ENCODE measurements at places on chromosomes 2 and 18.

GRCh38 chr18:29488617-29489016, 1311.7 kb upstream of the CDH2 start:
- no peak for DNase-seq

GRCh38 chr18:24669502-24669901, 209.1 kb downstream of the HRH4 start:
- DNase-seq: no peak

- no peak for DNase-seq
These were observed 6.1 kb upstream of the SESTD1 start for GRCh38 chr2:179270689-179271088.

- no peak for DNase-seq
These were observed at the start of gene CCDC141 for GRCh38 chr2:179049546-179050311. TSS of gene CCDC141 (minus strand) at chr2:179050137. CDS start at chr2:179049941, 196 bp downstream.

GRCh38 chr2:241872313-241872642, 2.7 kb downstream of the RTP5 start:
- no peak for DNase-seq

GRCh38 chr2:46229134-46230063, 67.8 kb upstream of the EPAS1 start:
- DNase-seq: no peak

GRCh38 chr2:30231996-30232800, 864 bp downstream of the LBH start:
- no peak for DNase-seq

DNA sequence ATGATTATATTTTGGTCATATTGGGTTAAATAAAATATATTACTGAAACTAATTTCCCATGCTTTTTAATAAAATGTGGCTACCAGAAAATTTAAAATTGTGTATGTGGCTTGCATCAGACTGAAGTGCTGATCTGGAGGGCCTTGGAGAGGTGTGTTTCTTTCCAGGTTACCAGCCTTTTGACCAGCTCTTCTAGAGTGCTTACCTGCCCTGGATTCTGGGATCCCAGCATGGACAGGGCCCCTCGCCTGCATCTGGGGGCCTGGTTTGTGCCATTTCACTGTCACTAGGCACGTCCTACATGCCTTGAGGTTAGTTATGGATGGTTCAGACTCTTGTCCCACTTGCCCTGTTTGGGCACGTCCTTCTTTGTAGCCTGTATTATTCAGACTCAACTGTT, 10.5 kb downstream of the RNF144A start:
- DNase-seq: no peak

- DNase-seq: no peak
These were observed 520.0 kb upstream of the SALL3 start for GRCh38 chr18:78459668-78460067.

DNA sequence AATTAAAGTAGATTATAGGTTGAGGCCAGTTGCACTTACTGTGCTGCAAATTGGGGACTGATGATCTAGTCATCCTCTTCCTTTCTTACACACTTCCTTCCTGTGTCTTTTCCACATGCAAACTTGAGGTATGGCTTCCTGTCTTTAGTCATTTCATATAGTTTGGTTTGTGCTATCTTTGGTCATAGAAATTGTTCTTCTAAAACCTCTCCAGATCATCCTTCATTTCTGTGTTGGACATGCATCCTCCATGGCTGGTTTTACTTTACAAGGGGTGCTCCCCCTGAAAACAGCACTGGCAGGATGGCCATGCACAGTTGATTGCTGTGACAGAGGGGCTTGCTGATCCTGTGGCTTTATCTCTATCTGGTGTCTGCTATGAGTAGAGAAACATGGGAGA, 36.5 kb downstream of the MGAT5 start:
- no peak for DNase-seq

DNA sequence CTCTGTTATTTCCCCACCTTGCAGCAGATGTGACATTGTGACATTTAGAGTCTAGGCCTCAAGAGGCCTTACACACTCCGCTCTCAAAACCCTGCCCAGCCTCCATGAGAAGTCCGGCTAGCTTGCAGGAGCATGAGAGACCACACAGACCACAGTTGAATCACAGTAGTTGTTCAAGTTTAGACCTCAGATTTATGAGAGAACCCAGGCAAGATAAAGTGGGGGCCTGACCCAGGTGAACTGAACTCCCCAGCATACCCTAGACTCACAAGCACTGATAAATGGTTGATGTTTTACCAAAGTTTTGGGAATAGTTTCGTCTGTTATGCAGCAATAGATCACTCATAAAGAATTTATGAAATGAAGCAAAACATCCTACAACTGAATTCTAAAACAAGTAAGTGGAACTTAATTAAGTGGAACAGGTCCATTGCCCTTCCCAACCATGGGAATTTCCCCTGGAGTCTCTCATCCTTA, 4.7 kb upstream of the STAT1 start:
- DNase-seq: no peak

DNA sequence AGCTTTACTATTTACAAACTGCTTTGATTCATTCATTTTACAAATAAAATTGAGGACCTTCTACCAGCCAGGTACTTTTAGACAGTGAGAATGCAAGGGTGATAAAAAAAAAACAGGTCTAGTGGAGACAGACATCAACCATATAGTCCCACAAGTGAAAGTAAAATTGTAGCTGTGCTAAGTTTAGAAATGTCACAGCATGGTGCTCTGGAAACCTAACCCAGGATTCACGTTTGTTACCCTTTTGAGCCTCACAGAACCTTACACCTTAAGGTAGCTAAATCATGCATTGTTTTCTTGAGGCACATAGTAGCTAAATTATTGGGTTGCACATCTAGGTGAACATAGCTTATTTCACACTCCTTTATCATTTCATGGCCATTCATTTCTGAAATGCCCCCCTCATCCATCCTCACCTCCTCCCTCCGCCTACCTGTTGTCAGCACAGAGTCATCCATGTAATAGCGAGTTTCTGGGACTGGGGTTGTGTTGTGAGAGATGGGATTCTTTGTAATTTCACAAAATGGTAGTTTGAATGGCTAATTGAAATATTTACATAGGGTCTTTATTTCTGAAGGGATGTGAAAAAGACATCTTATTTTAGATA, 7.1 kb downstream of the MTA3 start:
- DNase-seq: no peak

- DNase-seq: no peak
These were observed 440.5 kb downstream of the NUP35 start for GRCh38 chr2:183564726-183565125.

DNA sequence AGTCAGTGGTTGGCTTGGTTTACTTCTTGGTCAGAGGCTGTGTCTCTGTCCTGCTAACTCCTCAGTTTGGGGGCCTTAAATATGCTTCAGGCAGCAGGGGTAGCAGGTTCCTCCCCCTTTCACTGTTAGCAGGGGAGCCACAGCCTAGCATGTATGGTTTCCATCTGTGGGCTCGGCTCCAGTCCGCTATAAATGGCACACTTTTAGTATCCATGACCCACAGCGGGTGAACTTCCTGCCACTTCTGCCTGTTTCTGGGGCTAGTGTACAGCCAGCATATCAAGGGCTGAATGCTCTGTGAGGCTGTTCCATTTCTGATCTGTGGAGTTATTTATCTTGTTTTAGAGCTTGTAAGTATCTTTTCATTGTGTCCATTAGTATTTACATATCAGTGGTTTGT, 58.3 kb downstream of the MRPL33 start:
- DNase-seq: no peak

DNA sequence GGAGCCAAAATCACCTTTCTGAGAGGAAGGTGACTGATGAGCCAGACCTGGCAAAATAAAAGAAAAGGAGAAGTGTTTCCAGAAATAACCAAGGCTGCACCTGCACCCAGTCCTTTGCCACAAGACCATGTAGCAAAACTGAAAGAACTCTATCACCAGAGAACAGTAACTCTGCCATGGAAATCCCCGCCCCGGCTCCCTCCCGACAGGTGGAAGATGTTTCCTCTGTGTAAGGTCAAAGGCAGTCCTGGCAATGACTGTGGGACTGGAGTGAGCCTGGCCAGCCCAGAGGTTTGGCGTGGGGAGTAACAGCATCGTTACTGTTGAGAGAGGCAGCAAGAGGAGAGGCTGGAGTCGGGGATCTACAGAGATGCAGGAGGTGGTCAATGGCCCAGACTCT, 42.3 kb downstream of the SPRED2 start:
- no peak for DNase-seq

DNA sequence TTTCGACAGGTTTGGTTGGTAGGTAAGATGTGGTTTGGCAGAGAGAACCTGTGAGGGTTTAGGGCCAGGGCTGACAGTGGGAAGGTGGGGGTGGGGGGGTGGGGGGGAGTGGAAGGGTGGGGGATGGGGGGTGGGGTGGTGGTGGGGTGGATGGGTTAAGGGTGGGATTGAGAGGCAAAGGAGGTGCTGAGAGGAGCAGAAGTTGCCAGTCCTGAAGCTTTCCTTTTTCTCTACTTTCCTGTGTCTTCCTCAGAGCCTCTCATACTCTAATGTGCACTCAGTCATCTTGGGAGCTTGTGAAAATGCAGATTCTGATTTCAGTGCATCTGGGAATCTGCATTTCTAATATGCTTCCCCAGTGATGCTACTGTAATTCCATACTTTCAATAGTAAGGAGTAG, 21.0 kb downstream of the MAP4K4 start:
- no peak for DNase-seq

DNA sequence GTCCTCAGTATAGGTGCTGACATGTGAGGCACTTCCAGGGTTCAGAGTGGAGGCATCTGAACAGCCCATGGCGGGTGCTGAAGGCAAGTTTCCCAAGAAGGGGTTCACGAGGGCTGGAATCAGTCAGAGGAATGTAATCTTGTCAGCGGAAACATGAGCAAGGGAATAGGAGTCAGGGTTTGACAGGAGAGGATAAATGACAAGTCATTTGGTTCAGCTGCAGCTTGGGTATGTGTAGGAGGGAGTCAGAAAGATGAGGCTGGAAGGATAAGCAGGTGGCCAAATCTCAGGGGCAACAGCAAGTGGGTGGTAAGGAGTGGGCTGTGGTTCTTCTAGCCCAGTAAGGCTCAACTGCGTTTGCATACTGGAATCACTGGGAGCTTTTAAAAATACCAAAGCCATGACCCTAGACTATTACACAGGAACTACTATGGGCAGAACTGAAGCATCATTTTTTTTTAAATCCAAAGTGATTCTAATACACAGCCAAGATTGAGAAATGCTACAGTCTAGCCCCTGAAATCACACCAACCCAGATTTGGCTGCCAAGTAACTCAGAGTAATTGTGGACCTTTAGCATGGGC, 41.8 kb upstream of the NAB1 start:
- no peak for DNase-seq

GRCh38 chr2:111057045-111057444, 63.7 kb upstream of the BCL2L11 start:
- DNase-seq: no peak

DNA sequence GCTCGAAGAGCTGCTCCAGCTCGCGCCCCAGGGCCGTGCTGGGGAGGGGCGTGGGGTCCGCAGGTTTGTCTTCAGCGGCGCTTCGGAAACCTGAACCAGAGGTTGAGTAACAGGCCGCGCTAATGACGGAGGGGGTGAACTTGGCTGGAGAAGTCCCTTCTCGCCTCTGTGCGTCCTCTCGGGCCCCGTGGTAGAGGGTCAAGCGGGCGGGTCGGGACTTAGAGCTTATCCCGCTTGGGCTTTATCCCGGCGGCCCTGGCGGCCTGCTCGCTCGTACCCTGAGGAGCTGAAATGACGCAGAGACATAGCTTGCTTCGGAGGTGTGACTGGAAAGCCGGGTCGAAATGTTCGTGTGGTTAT, 479 bp downstream of the RNMT start:
- DNase-seq: no peak

DNA sequence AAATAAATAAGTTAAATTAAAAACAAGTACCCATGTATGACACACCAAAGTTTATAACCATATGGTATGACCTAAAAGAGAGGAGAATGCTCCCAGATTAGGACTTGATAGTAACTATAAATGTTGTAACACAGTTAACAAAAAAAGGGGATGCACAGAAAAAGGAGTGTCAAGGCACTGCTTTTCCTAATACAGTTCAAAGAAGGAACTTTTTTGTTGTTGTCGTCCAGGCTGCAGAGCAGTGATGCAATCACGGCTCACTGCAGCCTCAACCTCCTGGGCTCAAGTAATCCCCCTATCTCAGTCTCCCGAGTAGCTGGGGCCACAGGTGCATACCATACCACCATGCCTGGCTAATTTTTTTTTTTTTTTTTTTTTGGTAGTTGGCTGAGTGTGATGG, 2.7 kb downstream of the NARS1 start:
- DNase-seq: no peak

GRCh38 chr18:9549405-9549804, 65.0 kb downstream of the PPP4R1 start:
- DNase-seq: no peak

- DNase-seq: no peak
These were observed 37.4 kb upstream of the RPL31 start for GRCh38 chr2:100964681-100965169.

- DNase-seq: no peak
These were observed 139.4 kb upstream of the HAAO start for GRCh38 chr2:42931818-42932195.

DNA sequence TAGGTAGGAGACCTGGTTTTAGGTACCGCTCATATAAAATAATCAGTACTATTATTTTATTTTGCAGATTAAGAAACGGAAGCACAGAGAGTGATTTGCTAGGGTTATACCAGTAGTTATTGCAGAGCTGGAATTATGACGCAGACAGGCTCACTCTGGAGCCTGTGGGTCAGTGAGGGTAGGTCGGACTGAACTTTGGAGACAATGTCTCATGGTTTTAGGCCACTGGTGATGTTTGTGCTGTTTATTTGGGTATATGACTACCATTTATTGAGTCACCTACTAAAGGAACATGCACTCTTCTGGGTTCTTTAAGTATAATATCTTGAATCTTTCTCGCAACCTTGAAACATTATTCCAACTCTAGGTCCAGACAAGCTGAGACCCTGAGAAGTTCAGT, 33.5 kb upstream of the IL1R1 start:
- DNase-seq: no peak

- no peak for DNase-seq
These were observed 21.6 kb downstream of the KIF1A start for GRCh38 chr2:240798327-240798905.

- DNase-seq: no peak
These were observed 29.5 kb upstream of the ZNF396 start for GRCh38 chr18:35406666-35407065.

DNA sequence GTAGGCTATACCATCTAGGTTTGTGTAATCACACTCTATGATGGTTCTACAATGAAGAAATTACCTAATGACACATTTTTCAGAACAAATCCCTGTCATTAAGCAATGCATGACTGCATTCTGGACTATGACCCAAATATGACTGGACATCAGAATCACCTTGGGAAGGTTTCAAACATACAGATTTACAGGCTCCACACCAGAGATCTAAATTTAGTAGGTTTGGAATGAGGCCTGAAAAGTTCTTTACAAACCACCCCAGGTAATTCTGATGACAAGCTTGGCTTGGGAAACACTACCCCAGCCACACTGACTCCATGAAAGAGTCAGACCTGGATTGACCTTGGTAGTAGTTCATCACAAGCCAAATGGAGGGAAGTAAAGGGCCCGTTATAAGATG, 52.2 kb upstream of the NFE2L2 start:
- no peak for DNase-seq
